ENCODE measurements at places on chromosomes 13 and 19.

DNA sequence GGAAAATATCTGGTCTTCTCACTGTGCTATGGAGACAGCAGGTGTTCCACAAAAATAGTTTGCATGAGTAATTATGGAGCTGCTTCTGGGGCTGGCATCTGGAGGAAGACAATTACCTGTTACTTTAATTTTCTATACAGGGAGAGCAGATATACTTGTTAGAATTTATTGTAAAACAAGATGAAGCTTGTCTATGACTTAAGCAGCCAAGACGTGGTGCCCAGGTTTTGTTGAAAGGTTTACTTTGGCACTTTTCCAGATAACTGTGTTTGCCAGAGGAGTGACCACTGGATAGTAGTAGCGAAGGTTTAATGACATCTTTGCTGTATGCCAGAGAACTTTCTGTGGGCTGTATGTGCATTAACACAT lies 134.5 kb upstream of the KL start:
- DNase-seq = no peak

- DNase-seq = no peak
Measured at GRCh38 chr19:15563931-15564330, 51.1 kb upstream of the CYP4F8 start.

GRCh38 chr13:54185785-54186184 lies 1157.2 kb downstream of the OLFM4 start:
- DNase-seq = peak; percentile 52

GRCh38 chr13:19586904-19587634 lies 25.7 kb upstream of the TPTE2 start:
- no peak for DNase-seq

Measured in iPS DF 19.7 (cell line).